ENCODE measurements at places on chromosomes 16 and 17.

DNA sequence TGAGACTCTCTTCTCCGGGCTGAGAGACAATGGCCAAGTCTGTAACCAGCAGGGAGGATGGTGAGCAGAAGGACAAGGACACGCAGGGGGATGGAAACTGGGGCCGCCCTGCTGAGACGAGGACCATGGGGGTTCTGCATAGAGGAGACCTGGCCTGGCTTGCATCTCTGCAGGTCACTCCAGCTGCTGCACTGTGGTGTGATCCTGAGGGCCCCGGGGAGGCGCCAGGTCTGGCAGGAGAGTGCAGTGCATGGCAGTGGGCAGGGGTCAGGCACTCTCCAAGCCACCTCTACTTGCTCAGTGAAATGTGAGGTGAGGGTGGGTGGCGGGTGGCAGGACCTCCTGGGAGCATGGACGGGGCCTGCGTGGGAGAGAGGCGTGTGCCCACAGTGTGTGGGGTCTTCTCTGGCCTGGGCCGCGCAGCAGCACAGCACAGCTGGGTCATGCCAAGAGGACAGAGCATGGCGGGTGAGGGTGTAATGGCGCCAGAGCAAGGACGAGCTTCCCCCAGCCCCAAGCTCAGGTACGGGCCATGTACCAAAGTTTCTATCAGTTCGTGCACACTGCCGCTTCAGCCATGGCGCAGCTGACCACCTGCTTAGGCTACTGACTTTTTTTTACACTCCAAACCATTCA is 43.1 kb downstream of the KLHDC4 start:
- DNase-seq, result no peak

DNA sequence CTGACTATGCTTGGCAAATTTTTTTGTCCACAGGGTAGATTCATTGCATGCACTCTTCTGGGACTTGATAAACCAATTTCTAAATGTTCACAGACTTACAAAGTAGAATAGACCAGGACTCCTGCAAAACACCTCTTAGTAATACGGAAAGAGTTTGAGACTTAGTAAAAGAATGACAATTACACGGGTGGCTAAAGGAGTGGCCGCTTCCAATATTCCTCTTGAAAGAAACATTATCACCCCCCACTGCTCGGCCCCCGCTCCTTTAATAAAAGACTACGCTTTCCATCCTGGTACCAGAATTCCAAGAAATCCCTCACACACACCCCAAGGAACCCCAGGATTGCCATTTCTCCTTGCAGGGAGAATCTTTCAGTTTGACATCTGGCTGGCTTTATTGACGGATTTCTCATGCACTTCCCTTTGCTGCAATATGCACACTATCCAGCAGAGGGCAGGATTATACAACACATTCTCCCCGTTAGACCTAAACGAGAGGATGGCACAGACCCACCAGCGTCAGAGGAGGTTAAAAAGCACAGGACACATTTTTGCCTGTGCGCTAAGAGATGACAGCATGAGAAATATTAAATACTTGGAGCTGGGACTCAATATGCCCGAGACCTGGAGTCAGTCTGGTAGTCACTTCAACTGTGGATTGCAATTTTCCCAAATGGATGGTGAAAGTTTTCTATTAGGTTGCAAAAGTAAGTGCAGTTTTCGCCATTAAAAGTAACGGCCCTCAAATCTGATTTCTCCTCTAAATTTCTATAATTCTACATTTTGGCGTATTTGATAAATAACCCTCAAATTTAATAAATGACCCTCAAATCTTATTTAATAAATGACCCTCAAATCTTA is 46.6 kb upstream of the NUDT7 start:
- peak; percentile 15 for DNase-seq

DNA sequence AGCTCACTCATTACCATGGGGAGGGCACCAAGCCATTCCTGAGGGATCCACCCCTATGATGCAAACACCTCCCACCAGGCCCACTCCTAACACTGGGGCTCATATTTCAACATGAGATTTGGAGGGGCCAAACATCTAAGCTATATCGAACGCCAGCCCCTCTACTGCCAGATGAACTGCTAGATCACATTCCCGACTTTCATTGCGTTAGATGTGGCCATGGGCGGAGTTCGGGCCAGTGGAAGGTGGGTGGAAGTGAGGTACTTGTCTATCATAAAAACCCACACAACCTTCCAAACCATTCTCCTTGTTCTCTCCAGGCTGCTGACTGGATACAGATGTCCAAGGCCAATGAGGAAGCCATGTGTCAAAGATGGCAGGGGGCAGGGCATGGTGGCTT is 27.0 kb upstream of the ANKRD40CL start:
- no peak for DNase-seq

- DNase-seq, result no peak
Observed at GRCh38 chr16:88541831-88542616, 28.2 kb upstream of the ZC3H18 start.

GRCh38 chr17:13940858-13941665 is 128.2 kb upstream of the COX10 start:
- no peak for DNase-seq

DNA sequence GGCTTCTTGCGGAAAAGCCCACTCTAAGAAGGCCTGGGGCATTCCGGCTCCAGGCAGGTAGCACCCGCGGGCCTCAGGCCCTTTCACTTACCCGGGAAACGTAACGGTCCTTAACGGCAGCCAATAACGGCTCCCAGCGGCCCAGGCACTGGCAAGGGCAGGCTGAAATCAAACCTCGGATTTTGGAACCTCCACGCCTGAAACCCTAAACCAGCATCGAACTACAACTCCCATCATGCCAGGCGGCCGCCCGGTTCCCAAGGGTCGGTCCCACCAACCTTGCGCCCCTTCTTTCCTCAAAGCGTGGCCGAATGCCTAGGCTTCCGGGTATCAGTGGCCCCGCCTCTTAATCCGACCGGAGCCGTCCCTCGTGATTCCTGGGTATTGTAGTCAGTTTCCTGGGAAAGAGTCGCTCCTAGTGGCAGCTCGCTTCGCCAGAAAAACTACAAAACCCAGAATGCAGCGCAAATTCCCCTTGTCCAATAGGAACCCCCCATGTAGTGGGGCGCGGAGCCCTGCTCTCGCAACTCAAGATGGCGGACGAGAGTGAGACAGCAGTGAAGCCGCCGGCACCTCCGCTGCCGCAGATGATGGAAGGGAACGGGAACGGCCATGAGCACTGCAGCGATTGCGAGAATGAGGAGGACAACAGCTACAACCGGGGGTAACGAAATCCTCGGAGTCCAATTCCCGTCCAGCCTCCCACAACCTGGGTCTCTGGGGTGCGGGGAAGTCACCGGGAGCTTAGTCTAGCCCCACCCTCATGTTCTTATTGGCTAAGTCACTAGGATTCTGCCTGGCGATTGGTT is at the start of gene NMT1:
TSS of gene NMT1 (plus strand) at position 521 of the 809 bp plus-strand sequence. CDS start at position 534, 13 bp downstream.
- peak; percentile 83 for DNase-seq

DNA sequence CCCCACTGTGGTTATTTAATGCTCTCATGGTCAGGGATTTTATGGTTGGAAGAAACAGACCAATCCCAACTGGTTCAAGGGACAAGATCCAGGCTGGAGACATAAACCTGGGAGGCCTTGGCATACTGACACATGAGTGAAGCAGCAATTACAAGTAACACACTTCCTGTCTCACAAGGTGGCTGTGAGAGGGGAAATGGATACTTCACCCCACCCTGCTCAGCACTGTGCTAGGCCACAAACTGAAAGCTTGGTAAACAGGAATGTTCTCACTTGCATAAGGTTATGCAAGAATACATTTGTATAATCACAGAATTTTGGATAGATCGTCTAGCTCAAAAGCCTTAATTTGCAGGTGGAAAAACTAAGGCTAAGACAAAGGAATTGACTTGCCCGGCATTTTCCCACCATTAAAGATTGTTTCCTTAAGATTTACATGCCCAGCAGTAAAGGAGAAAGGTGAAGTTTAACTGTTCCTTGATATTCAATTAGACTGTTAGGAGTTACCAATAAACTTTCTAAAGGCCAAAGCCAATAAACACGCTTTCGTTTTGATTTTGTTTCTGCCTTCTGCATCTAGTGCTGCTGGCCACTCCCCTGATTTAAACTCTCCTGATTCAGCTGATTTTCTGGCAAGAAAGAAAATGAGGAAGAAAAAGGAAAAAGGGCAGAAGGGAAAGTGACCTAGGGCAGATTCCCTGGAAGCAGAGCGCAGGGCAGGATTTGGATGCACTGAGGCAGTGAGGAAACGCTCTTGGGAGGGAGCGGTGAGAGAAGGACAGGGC is 215.6 kb upstream of the CDH5 start:
- DNase-seq, result no peak

GRCh38 chr16:66925322-66925840 is at the start of gene RRAD:
Gene RRAD, minus strand, starts transcription at chr16:66925535. Its CDS starts 356 bp downstream, at chr16:66925179.
- DNase-seq, result no peak

GRCh38 chr16:53664724-53665345 is 38.8 kb downstream of the RPGRIP1L start:
- no peak for DNase-seq

DNA sequence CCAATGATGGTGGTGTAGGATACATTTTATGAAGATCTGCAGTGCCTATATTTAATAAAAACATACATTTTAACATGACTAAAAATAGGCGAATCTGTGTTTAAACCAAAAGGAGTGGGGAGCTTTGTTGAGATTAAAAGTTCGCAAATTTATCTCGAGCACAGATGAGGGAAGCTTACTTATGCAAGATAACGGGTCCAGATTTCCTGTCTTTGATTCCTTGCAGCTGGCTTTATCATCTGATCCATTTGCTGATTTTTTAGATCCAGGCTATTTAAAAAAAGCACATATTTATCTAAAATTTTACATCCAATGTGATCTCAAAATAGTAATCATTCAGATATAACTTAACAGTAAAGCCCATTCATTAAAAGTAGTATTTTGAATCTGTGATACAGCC is 57.0 kb upstream of the INTS2 start:
- no peak for DNase-seq

DNA sequence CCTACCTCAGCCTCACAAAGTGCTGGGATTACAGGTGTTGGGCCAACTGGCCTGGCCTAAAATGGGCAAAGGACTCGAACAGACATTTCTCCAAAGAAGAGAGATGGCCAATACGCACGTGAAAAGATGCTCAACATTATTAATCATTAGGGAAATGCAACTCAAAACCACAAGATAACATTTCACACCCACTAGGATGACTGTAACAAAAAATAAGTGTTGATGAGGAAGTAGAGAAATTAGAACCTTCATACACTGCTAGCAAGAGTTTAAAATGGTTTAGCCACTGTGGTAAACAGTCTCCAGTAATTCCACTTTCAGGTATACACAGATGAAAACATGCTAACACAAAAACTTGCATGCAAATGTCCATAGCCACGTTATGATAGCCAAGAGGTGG is 5.7 kb downstream of the TMED6 start:
- no peak for DNase-seq

GRCh38 chr17:80453998-80454556 is 22.3 kb downstream of the NPTX1 start:
- no peak for DNase-seq

GRCh38 chr16:19346335-19346922 is 60.9 kb downstream of the CLEC19A start:
- DNase-seq, result no peak

DNA sequence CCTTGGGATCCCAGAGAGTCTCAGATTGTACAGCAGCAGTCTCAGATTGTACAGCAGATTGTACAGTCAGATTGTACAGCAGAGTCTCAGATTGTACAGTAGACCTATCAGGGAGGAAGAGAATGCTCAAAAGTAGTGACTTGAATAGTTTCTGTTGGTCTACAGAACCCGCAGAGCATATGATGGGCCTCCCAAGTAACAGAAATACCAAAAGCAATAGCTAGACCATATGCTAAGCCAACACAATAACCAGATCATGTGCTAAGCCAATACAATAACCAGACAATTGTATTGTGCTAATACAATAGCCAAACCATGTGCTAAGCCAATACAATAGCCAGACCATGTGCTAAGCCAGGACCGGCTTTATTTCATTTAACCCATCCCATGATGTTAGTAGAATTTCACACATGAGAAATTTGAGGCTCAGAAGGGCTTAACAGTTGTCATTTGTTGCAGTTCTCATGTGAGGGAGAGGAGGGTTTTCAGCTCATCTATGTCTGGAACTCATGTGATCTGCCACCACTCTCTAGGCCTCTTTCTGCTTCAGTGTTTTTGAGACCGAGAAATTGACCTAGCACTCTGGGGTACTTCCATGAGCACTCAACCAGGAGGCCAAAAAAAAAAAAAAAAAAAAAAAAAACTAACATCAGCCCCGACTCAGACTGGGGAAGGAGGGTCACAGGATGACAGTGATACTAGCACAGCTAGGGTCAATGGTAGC is 144.0 kb downstream of the SOX9 start:
- DNase-seq, result no peak

GRCh38 chr16:69566240-69566980 is 644 bp downstream of the NFAT5 start:
- DNase-seq, result no peak

GRCh38 chr17:36755586-36755985 is 154.2 kb downstream of the MRM1 start:
- peak; percentile 26 for DNase-seq

- no peak for DNase-seq
Observed at GRCh38 chr16:65336160-65336559, 214.3 kb upstream of the CDH11 start.

- no peak for DNase-seq
Observed at GRCh38 chr17:11204991-11205390, 36.0 kb upstream of the SHISA6 start.

DNA sequence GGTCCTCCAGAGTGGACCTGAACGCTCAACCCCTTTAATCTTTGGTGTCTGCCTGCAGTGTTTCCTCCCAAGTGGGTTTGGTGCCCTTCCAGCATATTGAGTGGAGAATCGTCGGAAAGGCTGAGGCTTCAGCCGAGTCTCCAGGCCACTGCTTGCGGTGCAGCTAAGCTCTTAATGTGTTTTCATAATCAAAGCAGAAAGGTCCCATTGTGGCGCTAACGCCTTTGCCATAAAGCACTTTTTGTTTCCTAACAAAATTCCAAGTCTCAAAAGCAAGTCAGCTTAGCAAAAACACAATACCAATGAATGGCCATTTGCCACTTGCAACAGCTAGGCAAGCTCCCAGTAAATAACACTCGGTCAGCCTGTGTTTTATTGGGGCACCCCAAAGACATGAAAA is 57.6 kb downstream of the KSR1 start:
- DNase-seq, result no peak

DNA sequence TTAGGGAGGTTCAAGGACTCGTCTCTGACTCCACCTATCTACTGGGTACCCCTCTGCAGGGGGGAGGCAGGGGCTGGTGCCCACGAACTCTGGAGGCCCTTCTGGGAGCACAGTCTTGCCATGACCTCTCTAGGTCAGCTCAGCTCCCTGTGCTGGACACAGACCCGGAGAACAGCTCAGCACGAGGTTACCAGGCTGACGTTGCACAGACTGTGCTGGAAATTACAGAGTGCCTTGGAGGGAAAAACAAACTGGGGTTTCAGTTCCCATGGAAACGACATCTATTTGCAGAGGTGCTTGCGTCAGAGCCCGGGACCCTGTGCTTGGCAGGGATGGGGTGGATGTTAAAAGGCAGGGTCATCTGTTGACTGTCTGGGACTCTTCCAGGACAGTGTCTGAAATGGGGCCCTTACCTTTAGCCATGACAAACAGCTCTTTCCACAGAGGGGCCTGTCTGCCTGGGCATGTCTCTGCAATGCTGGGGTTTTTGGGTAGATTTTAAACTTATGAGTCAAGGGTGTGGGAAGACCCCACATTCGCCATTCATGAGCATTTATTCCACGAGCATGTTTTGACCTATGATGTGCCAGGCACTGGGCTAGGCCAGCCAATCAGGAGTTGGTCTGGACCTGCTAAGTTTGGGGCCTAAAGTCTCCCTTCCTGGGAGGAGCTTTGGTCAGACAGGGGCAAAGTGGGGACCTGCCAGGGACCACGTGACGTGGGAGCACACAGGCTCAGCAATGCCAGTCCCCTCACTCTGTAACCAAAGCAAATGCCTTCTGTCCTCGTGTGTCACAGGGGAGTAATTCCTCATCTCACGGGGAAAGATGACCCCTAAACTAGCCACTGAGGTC is 22.5 kb downstream of the CCR7 start:
- DNase-seq, result no peak

All from activated naive CD4-positive, alpha-beta T cell (primary cell).